Activated CD4-positive, alpha-beta T cell treated with anti-CD3 and anti-CD28 coated beads, Interleukin-2, amount 50 U/mL, for 24 hours (primary cell): ENCODE measurements at places on chromosomes 7 and 10.

DNA sequence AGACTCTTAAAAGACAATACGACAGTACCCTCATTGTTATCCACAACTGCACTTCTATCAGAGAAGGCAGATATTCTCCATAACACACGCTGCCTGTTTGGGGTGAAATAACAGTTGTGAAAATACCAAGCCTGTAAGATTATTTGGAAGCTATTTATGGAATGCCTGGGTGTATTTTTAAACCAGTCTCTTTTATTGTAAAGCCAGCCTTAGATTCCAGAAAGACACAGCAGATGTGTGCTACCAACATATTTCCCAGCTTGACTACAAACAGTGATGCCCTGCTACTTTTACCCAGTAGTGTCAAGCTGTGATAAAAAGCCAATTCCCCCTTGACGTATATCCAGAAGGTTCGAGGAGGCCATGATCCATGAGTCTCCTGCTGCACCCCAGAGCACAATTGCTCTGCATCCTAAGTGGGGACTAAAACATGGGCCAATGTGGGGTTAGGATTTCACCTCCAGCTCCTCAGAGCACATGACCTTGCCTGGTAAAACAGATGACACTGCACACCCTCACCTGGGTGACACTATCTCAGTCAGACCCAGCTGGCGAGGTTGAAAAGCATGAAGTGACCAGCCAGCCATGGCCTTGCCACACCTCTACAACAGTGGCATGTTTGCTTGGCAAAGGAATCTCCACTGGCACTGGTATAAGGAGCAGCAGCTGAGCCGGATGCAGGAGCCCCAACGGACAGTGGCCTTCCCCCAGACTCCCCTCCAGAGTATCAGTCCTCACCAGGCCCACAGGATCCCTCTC is 62.2 kb downstream of the GFRA1 start:
- no peak for DNase-seq

DNA sequence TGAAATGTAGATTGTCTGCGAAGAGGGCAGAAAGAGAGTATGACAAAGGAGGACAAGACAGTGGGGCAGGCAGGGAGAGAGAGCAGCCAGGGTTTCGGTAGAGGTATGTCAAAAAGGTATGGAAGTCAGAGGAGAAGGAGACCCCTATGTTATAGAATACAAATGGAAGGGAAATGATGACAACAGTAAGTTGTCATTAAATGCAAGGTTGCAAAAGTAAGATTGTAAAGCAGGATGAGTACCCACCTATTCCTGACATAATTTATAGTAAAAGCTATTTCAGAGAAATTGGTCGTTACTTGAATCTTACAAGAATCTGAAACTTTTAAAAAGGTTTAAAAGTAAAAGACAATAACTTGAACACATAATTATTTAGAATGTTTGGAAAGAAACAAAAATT is 126.3 kb downstream of the CFTR start:
- DNase-seq, result no peak

DNA sequence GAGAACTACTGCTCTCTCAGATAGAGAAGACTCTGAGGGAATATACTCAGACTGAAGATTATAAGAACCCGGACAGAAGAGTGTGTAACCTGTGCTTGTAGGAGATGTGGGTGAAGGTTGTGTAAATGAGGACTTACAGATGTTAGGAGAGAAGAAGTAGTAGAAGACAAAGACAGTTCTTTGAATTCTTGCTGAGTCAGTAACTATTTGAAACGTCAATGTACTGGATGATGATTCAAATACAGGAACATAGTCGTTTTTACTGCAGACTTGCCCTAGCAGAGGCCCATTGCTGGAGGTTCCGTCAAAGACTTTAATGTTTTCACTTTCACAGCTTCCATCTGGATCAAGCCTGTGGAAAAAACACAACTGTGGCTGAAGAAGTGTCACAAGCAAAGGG is 6.8 kb downstream of the CUZD1 start:
- no peak for DNase-seq

DNA sequence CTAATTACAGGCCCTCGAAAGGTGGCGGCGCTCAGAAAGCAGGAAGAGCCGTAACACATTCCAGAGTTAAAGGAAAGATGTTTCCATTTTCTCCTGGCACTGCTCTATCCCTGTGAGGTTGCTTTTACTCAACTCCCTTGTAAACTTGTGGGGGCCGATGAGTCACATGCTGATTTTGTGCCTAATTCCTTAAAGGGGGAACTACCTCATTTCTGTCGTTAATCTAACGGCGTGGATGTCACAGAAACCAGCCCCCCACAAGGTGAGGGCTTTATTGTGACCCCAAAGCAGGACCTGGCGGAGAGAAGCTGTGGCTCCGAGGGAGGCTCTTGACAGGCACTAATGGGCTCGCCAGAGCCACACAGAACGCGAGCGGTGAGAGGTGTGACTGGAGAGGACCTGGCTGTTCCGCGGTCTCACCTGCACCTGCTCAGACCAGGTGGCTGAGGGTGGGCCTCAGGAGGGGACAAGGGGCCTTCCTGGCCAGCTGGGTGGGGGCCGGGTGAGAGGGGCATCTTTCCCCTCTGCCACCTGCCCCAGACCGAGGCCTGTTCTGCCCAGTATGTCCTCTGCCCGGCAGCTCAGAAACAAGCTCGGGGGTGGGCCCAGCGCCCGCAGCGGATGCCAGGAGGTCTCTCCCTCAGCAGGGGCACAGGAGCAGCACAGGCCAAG is 50.9 kb downstream of the CALML3 start:
- DNase-seq, result no peak

DNA sequence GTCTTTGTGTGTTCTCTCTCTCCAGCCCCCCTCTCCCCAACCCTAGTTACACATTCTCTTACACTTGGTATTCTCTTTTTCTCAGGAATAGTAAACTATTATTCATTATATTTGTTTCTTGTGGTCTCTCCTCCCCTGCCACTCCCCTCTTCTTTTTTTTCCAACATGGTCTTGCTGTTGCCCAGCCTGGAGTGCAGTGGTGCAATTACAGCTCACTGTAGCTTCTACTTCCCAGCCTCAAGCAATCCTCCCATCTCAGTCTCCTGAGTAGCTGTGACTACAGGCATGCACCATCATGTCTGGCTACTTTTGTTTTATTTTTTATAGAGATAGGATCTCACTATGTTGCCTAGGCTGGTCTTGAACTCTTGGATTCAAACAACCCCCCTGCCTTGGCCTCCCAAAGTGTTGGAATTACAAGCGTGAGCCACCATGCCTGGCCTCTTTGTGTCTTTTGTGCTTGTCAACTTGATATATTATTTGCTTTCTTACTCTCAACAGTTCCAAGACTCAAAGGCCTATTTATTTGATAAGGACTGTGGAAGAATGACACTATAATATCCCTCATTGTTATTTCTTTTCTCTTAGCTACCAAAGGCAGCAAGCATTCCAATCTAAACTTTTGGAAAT is 66.9 kb downstream of the MLLT10 start:
- no peak for DNase-seq

DNA sequence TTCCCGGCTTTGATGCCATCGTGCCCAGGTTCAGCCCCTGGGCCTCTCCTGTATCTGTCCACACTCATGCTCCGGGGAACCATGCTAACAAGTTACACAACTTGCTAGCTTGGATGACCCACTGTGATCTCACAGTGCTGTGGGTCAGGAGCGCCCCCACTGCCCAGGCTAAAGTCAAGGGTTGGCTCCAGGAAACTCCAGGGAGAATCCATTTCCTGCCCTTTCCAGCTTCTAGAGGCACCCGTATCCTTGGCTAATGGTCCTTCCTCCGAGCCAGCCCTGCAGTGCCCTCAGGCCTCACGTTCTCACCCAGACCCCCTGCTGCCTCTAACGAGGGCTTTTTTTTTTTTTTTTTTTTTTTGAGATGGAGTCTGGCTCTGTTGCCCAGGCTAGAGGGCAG is 19.5 kb downstream of the AMZ1 start:
- DNase-seq, result no peak

DNA sequence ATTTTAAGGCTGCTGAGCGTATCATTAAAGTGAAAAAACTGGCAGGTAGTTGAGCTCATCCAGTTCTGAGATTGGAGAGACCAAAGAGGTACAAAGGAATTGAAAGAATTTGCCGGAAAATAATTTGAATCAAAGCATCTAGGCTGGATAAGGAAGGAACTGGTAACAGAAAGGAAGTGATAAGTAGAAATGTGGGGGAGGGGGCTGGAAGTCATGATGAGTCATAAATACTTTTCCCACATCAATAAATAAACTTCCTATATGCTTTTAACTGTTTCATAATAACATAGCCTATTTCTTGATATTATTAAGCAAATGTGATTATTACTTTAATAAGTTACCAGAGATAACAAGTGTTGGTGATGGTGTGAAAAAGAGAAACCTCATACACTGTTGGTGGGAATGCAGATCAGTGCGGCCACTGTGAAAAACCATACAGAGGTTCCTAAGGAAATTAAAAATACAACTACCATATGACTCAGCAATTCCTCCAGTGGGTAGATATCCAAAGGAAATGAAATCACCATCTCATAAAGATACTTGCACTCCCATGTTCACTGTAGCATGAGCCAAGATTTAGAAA is 27.0 kb downstream of the ZNF438 start:
- no peak for DNase-seq

GRCh38 chr7:5020098-5020497 is 25.6 kb upstream of the RBAK start:
- DNase-seq, result no peak

DNA sequence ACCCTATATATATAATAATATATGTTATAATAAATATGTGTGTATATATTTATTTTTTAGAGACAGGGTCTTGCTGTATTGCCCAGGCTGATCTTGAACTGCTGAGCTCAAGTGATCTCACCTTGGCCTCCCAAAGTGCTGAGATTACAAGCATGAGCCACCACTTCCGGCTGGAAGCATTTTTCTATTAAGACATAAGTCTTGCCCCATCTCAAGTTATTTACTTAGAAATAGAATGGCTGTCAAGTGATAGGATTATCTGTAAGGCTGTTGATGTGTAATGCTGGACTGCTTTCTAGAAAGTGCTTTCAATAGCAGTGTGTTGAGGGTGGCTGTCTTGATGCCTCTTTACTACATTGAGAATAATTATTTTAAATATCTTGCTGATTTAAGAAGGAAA is 65.2 kb downstream of the ZMYND11 start:
- no peak for DNase-seq

DNA sequence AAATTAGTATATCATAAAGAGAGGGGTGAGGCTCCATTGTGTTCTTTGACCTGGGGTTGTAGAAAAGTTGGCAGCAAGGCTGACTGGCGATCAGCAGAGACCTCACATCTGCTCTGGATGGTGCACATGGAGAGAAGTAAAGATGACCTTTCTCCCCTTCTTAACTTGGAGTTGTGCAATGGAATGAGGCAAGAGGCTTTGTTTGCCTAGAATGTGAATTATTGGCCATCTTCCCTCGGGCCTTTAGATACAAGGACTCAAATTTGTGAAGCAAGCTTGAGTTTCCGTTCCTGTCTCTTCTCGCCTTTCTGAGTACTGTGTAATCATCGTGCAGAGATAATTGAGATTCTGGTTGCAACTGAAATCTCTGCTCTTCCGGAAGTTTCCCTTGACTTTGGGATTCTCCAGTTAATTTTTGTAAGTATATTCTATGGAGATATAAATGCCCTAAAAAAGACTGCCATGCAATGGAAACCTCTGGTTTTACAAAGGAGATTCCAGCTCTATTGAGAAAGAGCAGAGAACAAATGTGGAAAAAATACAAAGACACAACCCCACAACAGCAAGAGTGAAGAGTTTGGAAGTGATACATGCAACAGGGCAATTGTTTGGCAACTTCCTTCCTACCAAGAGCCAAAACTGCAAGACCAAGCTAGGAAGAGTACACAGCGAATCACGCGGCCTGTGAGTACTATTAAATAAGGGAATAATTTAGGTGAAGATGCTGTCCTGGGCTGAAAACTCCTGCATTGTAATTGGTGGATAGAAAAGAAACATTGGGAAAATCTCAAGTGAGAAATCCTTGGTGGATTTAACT is 542.3 kb upstream of the NRP1 start:
- no peak for DNase-seq
